Left colon (tissue), 2 donors: ENCODE measurements at places on chromosomes 4 and X.

- no peak for DNase-seq
These were observed 10.5 kb upstream of the TLR3 start for GRCh38 chr4:186058253-186058979.

DNA sequence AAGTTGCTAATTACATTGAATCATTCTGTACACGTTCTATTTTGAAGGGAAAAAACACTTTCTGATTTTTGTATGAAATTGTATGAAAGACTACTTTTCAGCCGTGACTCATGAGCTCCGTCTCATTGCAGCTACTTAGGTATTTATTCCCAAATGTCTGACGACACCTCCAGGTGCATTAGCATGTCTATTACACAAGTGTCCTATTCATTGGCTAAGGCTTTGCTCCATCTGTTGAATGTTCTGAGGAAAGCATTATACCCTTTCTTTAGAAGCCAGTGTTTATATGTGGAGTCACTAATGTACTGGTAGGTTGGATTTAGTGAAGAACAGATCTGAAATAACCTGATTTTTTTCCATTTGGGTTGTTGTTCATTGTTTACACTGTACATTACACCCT, 51.8 kb downstream of the MAP7D3 start:
- DNase-seq, result no peak

- DNase-seq, result no peak
These were observed 252.6 kb downstream of the TENM3 start for GRCh38 chr4:182495645-182496385.

GRCh38 chrX:30781711-30782444, 107.2 kb downstream of the TAB3 start:
- DNase-seq, result no peak

DNA sequence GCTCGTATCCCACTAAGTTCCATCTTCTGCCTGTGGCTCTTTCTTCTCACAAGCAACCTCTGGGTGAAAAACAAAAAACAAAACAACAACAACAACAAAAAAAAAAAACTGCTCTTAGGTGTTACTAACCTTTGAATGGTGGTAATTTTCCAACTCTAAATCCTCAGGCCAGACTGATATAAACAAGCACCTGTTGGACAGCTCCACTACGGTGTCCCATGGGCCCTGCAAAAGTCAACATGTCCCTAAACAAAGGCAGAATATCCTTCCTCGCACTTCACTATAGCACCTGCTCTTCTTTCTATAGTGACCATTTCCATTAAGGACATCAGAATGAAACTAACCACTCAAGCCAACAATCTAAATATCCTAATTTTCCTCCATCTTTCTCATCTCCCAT, 54.6 kb upstream of the PARM1 start:
- no peak for DNase-seq

DNA sequence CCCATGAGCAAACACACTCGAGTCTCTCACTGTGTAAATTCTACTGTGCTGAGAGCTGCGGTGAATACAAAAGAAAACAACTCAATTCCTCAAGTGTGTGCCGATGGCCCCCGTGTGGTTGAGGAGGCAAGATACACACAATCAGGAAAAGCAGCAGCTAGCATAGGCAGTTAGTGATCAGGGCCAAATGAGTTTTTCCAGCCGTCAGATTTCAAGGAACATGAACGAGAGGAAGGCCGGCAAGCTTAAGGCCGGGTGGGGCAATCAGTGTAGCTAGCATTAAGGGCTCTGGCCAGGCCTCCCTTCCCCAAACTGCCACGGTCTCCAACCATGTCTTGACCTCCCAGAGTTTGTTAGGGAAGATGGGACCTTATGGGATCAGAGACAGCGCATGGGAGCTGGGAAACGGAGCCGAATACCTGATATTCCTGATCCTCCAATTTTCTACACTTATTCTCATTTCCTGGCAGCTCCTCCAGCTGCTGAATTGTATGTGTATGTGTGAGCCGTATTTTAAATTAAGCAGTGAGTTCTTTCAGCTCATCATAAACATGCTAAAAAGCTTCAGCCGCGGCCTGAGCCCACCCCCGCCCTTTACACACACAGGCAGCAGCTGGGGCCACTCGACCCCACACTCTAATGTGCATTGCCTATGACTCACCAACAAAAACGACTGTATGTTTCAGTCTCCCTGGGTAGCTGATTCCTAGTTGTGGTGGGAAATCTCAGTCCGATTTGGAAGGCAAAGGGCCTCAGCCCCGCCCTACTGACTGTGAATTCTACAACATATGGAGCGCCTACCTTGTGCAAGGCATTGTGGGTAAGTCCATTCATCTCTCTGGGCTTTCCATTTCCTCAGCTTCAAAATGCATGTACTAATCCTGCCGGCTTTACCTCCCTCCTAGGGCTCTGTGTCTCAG, 59.9 kb downstream of the RTL9 start:
- peak; percentile 20 for DNase-seq

GRCh38 chr4:185204238-185204910, 574 bp upstream of the CFAP97 start:
- no peak for DNase-seq

GRCh38 chrX:1932231-1932630, 317.4 kb downstream of the ASMT start:
- DNase-seq, result no peak

GRCh38 chrX:1925053-1925481, 310.2 kb downstream of the ASMT start:
- DNase-seq, result no peak

- DNase-seq, result no peak
These were observed 147.1 kb downstream of the CPEB2 start for GRCh38 chr4:15149234-15149838.

DNA sequence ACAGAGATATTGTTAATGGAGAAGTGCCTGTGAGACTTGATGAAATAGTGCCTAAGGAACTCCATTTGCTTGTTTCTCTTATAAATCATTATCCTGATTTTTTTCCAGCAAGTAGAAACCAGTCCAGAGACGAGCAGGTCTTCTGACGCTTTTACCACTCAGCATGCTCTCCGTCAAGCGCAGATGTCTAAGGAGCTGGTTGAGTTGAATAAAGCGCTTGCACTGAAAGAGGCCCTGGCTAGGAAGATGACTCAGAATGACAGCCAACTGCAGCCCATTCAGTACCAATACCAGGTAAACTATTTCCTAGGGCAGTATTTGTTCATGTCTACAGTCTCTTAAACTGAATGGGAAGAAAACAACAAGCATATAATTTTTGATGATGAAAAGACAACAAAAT, 63.6 kb downstream of the KIF4A start:
- no peak for DNase-seq

DNA sequence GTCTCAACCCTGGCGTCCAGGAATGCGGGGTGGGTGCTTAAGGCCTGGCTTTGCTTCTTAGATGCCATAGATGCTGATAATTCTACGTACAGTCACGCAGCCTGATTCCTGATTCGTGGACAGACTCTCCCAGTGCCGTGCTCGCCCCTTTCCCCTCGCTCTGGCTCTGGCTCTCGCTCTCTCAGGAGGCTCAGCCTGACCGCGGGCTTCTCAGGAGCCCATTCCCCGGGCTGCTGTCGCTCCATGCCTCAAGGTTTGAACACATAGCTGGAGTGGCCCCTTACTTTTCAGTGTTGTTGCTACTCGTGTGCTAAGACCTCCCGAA, 59.2 kb upstream of the ZC4H2 start:
- DNase-seq, result peak; percentile 41

GRCh38 chr4:630656-631055, 5.3 kb downstream of the PDE6B start:
- no peak for DNase-seq

GRCh38 chr4:138910195-138910913, 105.2 kb upstream of the NOCT start:
- no peak for DNase-seq

DNA sequence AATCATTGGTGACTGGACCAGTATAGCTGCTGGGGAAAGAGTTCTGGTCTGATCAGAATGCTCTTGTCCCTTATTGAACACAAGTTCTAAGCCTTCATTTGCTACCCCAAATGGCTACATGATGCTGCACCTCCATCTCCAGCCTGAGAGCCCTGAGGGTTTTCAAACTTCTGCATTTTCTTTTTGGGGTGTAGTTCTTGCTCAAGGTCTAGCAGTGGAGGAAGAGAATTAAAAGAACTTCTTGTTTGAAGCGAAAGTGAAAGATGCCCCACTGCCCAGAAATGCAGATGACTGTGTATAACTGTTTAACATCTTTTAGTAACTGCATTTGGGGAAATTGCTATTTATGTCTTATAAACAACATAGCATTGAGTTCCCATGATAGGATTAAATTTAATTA, 38.5 kb downstream of the LAMTOR3 start:
- no peak for DNase-seq

DNA sequence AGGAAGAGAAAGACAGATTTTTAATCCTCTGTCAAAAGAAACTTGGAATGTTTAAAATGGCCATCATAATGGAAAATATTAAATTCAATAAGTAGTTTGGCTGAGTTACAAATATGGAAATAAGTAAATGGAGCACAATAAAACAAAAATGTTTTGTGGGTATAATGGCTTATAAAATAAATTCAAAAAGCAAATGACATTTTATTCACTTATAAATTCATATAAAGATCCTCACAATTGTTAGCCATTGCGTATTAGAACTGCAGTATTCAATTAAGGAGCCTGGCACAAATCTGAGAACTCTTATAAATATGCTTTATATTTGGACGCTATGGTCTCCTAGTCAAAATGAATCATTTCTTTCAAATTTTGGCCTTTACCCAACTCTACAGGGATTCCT, 339.0 kb upstream of the PABPC4L start:
- no peak for DNase-seq

DNA sequence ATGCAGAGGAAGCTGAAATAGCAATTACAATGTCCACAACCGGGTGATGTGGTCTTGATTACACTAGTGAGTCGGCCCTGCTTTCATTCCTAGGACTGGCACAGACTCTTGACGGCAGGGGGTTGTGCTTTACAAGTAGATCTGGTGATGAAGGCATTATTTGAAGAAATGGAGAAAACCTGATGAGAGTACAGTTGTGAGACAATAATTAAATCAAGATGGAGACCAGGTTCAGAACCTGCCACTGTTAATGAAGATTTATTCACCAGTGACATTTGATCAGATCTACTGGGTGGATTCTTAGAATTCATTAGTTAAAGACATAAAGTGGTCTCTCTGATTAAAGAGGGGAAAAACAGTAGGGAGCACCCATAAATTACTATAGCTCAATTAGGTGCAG, 747.2 kb downstream of the STPG2 start:
- no peak for DNase-seq

- DNase-seq, result no peak
These were observed 389.4 kb downstream of the PABPC4L start for GRCh38 chr4:133812236-133812635.

- no peak for DNase-seq
These were observed 1.5 kb downstream of the MGARP start for GRCh38 chr4:139278485-139278884.

DNA sequence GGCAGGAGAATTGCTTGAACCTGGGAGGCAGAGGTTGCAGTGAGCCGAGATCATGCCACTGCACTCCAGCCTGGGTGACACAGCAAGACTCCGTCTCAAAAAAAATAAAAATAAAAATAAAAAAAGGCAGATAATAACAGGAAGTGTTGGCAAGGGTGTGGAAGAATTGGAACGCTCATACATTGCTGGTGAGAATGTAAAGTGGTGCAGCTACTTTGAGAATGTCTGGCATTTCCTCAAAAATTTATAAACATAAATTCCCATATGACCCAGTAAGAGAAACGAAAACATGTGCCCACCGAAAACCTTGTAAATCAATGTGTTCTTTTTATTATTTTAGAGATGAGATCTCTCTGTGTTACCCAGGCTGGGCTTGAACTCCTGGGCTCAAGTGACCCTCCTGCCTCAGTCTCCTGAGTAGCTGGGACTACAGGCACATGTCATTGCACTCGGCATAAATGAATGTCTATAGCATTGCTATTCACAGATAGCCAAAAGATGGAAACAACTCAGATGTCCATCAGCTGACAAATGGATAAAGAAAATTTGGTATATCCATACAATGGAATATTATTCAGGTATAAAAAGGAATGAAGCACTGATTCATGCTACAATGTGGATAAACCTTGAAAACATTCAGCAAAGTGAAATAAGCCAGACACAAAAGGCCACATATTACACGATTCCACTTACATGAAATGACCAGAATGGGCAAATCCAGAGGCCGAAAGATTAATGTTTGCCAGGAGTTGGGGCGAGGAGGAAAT, 63.7 kb upstream of the PLAC1 start:
- DNase-seq, result no peak

GRCh38 chrX:130645955-130646583, 244.3 kb downstream of the RBMX2 start:
- peak; percentile 16 for DNase-seq

DNA sequence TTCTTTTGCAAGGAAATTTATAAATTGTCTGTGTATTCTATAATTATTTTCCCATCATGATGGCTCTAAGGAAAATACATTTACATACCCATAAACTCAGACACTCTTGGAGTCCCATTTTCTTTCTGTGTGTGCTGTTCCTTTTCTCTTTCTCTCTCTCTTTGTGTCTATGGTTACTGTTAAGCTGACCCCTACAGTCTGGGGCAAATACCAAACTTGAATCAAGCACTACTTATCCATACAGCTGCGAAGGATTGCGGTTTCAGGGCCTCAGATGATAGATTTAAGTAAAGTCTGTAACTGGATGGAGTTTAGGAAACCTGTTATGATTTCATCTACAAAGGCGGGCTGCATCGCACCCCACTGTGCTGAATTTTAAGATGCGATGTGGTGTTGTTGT, 150.2 kb downstream of the SHROOM3 start:
- DNase-seq, result no peak

DNA sequence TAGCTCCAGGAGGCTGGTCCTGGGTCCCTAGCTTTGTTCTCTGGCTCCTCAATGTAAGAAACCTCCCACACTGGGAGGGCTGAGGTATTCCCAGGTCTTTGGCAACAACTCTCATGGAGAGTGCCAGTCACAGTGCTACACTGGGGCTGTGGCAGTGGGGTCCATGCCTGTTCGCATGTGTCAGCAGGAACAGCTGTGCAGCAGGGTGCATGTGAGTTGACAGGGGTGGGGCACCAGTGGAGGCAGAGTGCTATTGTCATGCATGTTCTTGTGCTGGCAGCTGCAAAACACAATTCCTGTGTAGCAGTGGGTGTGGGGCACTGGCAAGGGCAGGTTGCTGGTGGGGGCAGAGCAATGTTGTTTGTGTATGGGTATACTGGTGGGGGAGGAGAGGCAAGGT, 246.0 kb downstream of the CXXC4 start:
- no peak for DNase-seq

DNA sequence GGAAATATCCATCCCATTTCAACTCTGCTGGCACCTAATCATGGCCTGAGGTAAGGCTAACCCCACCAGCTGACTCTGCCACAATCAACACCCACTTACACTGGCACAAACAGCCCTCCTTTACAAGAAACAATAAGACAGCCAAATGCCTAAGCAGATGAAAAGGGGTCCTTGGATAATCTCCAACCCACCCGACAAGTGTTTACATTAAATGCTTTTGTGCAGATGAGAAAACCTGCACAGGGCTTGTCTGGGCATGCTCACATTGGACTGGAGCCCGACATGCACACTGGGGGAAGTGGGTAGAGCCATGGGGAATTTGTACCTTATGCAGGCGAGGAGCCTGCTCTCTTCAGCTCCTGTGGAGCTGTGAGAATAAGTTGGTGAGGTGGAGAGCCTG, 138.9 kb upstream of the ITM2A start:
- DNase-seq, result no peak
